ENCODE measurements at places on chromosomes 4 and X.

DNA sequence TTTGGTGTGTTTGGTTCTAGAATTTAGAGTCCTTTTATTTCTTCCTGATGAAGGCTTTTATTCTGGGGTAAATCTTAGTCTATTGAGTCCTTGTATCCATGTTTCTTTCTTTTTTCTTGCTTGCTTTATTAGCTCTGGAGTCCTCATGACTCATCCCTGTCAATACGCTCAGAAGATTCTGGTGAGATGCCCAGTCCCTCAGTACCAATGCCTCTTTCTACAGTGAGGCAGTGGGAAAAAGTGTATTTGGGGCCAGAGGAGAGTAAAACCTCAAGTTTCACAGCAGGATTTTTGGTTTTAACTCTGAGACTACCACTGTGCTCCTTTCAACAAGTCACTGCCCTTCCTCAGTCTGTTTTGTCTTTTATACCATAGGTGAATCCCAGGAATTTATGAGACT, 368.0 kb downstream of the GBA3 start:
- H3K27me3 ChIP-seq = no peaks in the 10 kb centered on the region
- H3K4me1 ChIP-seq = no peaks in the 10 kb centered on the region
- no peak overlapping the region for H3K4me3 ChIP-seq
- H3K36me3 ChIP-seq = peaks cover 1% of the 10 kb centered on the region
- no peak overlapping the region for H3K27ac ChIP-seq

DNA sequence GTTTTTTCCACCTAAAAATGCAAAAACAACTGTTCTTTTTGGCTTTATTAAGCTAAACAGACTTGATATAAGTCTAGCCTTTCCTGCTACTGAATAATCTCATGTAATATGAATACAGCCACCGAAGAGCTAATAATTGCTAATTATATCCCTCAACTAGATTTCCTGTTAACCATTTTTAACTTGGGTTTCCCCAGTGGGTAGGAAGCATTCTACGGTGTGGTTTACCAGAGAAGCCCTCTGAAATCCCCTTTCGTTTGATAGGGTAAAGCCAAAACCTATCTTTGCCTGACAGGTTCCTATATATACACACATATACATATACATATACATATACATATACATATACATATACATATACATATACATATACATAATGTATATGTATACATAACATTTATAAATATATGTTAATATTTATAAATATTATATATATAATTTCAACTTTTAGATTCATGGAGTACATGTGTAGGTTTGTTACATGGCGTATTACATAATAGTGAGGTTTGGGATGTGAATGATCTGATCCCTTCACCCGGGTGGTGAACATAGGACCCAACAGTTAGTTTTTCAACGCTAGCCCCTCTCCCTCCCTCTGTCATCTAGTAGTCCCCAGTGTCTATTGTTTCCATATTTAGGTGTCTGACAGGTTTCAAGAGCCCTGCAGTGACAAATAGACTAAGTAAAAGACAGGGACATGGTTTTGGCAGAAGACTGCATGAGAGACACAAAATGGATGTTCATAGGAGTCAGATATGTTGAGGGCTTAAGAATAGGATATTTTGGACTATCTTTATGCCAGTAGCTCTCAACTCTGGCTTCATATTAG, 62.4 kb downstream of the ATXN3L start:
- no peak overlapping the region for H3K4me3 ChIP-seq
- no peaks in the 10 kb centered on the region for H3K27me3 ChIP-seq
- no peak overlapping the region for H3K27ac ChIP-seq
- H3K4me1 ChIP-seq = peaks cover 21% of the 10 kb centered on the region

DNA sequence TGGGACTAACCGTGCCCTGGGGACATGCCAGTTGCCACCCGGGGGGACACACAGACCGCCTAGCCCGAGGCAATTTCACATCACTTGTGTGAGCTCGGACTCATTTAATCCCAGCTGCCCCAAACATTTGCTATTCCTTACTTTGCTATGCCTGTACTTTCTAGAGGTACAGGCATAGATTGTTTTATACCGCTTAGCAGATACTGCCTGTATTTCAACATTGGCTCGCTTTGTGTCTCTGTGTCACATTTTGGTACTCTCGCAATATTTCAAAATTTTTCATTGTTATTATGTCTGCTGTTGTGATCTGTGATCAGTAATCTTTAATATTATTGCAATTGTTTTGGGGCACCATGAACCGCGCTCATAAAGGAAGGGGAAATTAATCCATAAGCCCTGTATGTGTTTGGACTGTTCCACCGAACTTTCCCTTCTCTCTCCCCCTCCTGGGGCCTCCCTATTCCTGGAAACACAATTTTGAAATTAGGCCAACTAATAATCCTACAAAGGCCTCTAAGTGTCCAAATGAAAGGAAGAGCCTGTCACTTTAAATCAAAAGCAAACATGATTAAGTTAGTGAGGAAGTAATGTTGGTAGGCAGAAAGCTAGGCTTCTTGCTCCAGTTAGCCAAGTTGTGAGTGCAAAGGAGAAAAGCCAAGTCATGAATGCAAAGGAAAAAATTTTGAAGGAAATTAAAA, 568 bp upstream of the CASP6 start:
- H3K27me3 ChIP-seq = no peaks in the 10 kb centered on the region
- H3K27ac ChIP-seq = peak overlapping the region; percentile 94
- peaks cover 12% of the 10 kb centered on the region for H3K36me3 ChIP-seq
- no peak for DNase-seq

DNA sequence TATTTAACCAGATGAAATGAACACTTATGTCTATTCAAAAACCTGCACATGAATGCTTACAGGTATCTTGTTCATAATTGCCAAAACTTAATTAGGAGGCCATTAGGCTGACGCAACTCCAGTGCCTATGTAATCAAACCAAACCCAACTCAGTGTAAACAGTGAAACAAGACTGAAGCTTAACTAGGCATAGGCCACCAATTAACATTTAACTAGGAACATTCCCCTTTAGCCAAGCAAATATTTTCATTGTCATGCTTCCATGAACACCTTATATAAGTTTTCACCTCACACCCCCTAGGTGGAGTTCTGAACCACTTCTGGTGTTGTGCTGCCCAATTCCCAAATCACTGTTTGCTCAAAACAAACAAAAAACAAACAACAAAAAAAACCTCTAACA, 686.0 kb downstream of the STPG2 start:
- no peaks in the 10 kb centered on the region for H3K36me3 ChIP-seq
- no peaks in the 10 kb centered on the region for H3K27me3 ChIP-seq
- DNase-seq = no peak

Measured in central memory CD8-positive, alpha-beta T cell (primary cell).